Stimulated activated CD4-positive, alpha-beta T cell treated with anti-CD3 and anti-CD28 coated beads, Interleukin-12 subunit alpha, Interleukin-12 subunit beta, amount 100 ng/mL, for 48 hours (primary cell): ENCODE measurements at places on chromosomes 16 and 17.

DNA sequence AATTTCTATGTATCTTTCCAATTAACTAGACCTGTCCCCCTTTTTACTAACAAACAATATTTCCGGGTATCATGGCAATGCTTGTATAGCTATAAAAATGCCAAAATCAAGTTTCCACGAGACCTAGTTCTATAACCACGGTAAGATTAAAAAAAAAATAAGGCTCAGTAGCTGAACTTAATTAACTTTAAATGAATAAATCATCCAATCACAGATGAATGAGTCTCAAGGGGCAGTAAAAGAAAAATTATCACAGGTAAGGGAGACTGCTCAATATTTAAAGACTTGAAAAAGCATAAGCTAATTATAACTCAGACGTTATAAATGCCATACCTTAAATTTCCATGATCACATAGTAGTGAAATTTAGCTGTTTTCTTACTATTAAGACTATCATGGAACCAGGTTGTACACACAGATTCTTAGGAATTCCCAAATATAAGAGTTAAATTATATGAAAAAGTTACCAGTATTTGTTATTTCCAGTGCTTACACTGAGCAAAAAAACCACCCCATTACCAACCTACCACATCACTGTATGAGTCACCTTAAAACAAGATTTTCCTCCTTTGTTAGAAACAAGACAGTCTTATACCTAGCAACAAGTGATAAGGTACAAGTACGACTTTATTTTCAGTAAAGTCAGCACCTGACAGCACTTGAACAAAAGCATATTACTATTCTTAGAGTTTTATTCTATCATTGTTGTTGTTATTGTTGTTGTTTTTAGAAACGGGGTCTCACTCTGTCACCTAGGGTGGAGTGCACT is 20.6 kb downstream of the SSH2 start:
- no peak for DNase-seq

- no peak for DNase-seq
Measured at GRCh38 chr16:70345840-70346239, 863 bp upstream of the DDX19A start.

DNA sequence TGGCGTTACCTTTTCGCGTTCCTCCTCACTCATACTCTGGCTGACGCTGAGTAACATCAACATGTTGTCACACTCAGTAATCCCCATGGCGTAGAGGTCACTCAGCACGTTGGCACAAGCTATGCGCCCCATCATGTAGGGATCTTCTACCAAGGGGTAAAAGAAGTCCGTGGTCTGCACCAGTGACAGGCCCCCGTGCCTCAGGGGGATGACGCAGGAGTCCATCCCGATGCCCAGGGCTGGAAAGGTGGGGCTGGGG is 596 bp downstream of the SEPHS2 start:
- DNase-seq, result no peak

GRCh38 chr17:81064678-81065475 is 29.9 kb downstream of the BAIAP2 start:
- no peak for DNase-seq

GRCh38 chr17:82338858-82339633 is 5.5 kb upstream of the SECTM1 start:
- no peak for DNase-seq
